ENCODE measurements at places on chromosomes 13 and 19. TPM values are rescaled to one million over a fixed set of nuclear protein-coding genes. Genes with fewer than 3 reads are reported as not detected.

- H3K4me1 ChIP-seq, result peaks cover 21% of the 10 kb centered on the region
- H3K27me3 ChIP-seq, result peaks cover 4% of the 10 kb centered on the region
- peaks cover 12% of the 10 kb centered on the region for H3K36me3 ChIP-seq
- no peak overlapping the region for H3K4me3 ChIP-seq
These were observed 2.7 kb upstream of the NUP62 start for GRCh38 chr19:49932041-49932451.

GRCh38 chr13:51955816-51956603 lies 55.2 kb downstream of the ATP7B start:
- no peaks in the 10 kb centered on the region for H3K27me3 ChIP-seq
- peaks cover 5% of the 10 kb centered on the region for H3K4me1 ChIP-seq
- no peak overlapping the region for H3K4me3 ChIP-seq
- no peak overlapping the region for H3K27ac ChIP-seq
- no peaks in the 10 kb centered on the region for H3K36me3 ChIP-seq
- no peak for DNase-seq

KLK8 gene
- 5.9 TPM for total RNA-seq

LILRA1 gene
- total RNA-seq, result not detected

All from WTC11 (cell line).